ENCODE measurements at places on chromosomes 6 and 20. TPM values are rescaled to one million over a fixed set of nuclear protein-coding genes. Genes with fewer than 3 reads are reported as not detected.

Gene MEI4
- 0.09 TPM for total RNA-seq

Gene GNAS-AS1
- not detected for total RNA-seq

Gene AGER
- 14.3 TPM for total RNA-seq

Gene NCOA5
- total RNA-seq: 34.4 TPM

Gene FRK
- total RNA-seq: 21.2 TPM

Gene ME1
- total RNA-seq: 14.5 TPM

Gene NR2E1
- not detected for total RNA-seq

Data from Calu3 (cell line).